ENCODE measurements at places on chromosomes 2 and 18.

DNA sequence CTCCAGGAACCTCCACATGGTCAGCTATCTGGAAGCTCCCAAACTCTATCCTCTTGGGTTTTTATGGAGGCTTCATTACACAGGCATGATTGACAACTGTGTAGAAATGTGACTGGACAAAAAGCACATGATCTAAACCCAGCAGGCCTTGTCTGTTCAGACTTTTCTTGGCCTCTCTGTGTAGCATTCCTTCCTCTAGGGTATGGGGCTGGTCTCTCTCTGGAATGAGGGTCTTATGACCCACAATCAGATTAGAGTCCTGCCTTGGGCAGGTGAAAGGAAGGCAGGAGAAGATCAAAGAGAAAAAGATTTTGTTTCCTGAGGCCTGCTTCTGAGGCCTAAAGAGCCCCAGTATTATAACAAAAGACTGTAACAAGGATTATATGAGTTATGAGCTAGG is 162.7 kb downstream of the SP3 start:
- no peak for DNase-seq

DNA sequence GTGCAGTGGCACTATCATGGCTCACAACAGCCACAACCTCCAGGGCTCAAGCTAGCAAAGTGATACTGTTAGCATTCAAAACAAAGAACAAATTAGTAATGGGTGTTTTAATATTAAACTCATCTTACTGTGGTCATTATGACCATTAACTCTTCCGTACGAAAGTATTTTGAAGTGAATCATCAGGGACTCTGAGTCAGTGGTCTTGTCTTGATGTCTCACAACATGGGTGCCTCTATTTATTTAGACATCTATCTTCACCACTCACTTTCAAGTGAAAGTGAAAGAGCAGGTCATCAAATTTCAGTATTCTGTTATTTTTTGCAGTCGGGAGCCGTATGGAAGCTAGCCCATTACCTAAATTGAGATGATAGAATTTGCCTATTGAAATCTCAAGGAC is 1118.2 kb downstream of the DPP10 start:
- DNase-seq = no peak

GRCh38 chr2:2577407-2577831 is 246.3 kb upstream of the MYT1L start:
- DNase-seq = peak; percentile 14

DNA sequence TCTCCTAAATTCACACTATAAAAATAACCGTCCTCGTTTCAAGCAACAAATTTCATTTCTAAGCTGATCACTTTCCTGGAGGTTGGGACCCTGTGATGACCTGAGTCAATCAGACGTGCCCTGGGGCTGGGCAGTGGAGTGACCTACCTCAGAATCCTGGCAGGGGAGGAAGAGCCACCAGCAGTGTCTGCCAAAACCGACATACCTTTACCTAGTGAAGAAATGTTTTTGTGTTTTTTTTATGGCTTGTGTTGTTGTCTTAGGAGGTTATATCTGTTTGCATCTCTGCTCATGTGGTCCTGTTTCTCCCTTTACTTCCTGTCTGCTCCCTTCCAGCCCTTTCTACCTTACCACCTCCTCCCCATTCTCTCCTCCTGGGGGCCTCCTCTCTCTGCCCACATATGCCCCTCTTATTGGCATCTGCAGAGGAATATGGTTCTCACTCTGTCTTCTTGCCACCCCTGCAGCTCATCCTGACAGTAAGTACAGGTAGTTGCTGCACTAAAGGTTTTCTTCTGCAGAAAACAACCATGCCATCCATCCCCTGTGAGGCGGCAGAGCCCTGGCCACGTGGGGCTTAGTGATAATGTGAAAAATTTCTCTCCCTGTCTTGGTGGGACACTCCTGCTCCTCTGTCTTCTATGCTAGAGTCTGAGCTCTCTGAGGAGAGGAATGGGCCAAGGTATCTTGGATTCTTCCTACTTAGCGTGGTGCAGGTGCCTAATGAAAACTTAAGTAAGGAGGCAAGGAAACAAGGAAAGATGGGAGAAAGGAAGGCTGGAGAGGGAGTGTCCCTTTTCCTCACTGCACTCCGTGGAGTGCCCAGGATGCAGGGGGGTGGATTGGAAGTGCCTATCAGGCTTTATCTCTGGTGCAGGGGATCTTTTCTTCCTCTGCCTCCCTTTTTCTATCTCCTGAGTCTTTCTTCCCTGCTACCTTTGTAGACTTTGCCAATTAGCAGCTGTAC is 15.4 kb downstream of the ACOXL start:
- DNase-seq = no peak

- DNase-seq = no peak
Measured at GRCh38 chr2:4947911-4948310, 744.3 kb upstream of the SOX11 start.

- DNase-seq = no peak
Measured at GRCh38 chr2:118705032-118705431, 142.4 kb downstream of the EN1 start.

DNA sequence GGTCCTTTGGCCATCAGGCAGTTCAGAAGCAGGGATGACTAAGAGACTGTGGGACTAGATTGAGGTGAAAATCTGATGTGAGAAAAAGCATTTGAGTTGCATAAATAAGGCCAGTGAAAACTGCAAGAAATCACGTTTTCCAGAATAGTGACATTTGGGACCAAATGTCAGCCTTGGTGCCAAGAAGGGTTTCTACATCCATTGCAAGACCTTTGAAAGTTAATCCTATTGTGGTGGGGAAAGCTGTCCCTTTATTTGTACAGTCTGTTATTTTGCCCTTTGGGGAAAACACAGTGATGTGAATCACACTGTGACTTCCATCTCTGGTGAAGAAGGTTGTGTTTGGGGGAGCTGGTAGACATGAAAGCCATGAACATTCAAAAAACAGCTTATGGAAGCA is 153.5 kb upstream of the SIX2 start:
- DNase-seq = no peak

DNA sequence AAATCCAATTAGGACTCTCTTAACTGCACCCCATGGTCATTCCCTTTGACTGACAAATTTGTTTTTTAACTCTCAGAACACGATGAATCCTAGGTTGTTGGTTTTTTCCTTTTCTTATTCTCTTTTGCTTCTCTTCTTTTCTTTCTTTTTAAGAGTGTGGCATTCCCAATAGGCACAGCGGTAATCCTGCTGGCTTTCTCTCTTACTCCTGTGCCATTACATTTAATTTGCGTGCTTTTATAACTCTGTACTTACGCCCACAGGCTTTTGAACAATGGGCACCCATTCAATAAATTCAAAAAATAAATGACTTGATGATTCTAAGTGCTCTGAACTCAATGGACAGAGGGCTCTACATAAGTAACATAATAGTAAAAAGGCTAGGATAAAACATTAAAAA is 189.0 kb upstream of the SMAD7 start:
- no peak for DNase-seq

- DNase-seq = no peak
Measured at GRCh38 chr2:230921806-230922595, 3.0 kb downstream of the GPR55 start.

- no peak for DNase-seq
Measured at GRCh38 chr2:241649404-241649803, 11.9 kb downstream of the ATG4B start.

DNA sequence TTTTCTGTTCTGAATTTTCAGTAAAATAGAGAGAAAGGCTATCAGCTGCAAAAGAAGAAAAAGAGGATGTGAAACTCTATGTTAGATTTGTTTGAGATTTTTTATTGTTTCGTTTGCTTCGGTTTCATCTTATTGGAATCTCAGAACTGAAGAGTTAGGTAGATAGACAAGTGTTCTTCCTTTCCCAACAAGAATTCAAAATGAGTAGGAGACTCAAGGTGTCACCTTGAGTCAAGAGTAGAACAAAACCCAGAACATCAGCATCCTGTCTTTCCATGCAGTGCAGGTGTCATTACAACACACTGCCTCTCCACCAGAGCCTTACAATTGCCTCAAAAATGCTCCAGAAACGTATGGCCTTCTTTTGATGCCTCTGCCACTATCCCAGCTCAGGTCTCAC is 21.1 kb downstream of the NBAS start:
- DNase-seq = no peak

DNA sequence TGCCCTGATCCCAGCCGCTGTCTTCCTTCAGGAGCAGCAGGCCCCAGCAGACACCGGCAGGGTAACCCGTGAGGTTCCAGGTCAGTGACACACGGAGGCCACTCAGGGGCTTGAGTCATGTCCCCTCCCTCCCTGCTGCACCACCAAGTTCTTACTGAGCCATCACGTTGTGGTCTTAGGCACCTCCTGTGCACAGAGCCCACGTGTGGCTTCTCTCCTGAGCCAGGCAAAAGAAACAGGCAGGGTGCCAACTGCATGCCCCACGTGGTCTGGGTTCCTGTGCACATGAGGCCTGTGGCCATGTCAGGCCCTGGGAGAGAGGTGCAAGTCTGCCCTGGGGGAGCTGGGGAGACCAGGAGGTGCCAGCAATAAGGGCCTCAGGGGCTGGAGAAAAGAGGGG is 264.8 kb downstream of the KLHL29 start:
- DNase-seq = no peak

GRCh38 chr2:73685764-73686438 is 43.7 kb upstream of the NAT8 start:
- no peak for DNase-seq

DNA sequence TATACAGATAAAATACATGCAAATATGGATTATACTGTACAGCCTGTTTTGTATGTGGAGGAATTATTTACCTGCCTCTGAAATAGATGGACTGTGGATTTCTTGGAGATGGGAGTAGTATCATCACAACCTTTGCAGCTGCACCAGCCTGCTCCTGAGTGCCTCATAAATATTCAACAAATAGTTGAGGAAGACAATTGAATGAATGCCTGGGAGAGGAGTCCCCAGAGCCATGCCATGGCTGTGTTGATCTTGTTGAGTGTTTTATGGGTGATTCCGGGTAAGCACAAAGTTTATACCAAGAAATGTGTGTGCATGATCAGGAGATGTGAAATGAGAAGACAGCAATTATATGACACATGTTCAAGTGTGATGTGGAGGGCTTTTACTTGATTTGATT is 225.0 kb downstream of the FHOD3 start:
- DNase-seq = no peak

GRCh38 chr2:40096360-40096759 is 317.3 kb upstream of the THUMPD2 start:
- no peak for DNase-seq

- no peak for DNase-seq
Measured at GRCh38 chr18:57441071-57441794, 6.1 kb downstream of the ONECUT2 start.

DNA sequence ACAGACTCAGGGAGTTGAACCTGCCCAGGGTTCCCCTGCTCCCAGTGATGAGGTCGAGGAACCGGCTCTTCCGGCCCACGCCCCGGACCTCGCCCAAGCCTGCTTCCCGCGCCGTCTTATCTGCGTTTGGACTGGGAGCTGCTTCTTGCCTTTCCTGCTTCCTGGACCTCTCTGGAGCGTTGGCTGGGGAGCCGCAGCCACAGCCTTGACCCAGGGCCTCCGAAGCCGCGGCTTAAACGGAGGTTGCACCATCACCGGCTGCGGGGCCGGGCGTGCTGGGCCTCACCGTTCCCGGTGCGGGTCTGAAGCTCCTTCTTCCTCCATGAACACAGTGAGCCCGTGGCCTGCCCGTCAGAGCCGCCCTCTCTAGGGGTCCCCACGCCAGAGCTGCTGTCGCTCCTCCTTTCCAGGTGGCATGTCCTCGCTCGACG is 13.3 kb downstream of the NTSR2 start:
- no peak for DNase-seq

DNA sequence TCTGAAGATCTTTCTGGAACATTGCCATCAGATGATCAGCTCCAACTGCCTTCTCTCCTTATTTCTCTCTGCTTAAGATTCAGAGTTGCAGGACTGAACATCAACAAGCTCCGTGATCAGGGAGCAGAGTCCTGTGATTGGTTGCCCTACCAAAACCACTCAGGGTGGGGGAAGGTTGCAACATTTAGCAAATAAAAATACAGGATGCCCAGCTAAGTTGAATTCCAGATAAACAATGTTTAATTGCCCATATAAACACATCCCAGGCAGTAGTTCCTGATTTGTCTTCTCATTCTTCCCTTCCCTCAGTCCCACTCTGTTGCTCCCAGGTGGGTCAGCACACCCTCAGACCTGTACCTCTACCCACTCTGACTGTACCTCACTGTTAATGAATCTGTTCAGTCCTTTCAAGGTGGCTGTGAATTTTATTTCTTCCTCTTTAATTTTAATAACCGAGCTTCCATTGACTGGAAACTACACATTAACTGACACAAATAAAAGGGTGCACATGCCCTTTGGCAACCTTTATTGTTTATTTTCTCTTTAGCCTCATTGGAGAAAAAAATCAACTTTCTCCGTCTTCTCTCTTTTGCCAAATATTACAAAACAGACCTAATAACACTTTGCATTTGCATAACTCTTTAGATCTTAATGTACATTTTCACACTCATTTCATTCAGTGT is 167.1 kb upstream of the PKDCC start:
- DNase-seq = no peak

DNA sequence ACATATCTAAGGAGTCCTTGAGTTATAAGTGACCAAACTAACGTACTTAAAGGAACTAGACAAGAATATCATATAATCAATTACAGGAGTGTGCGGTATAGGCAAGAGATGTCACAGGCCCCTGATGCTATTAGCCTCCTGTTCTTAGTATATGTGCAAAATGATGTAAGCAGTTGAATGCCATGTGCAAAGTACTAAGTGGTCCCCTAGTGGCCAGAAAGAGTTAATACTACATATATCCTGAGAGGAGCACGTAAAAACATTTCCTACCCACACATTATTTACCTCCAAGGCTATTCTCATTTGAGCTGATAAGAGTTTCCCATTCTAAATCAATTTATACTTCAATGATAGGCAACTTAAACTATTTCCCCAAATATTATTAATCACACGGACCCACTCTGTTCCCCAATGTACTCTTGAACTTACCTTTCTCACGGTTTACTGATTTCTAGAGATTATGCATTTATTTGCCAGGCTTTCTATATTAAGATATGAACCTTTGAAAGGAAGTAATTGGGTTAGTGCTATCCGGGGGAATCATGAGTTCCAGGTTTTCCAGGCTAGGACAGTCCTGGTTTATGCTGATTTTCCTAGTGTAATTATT is 158.0 kb upstream of the KLHL14 start:
- DNase-seq = no peak

DNA sequence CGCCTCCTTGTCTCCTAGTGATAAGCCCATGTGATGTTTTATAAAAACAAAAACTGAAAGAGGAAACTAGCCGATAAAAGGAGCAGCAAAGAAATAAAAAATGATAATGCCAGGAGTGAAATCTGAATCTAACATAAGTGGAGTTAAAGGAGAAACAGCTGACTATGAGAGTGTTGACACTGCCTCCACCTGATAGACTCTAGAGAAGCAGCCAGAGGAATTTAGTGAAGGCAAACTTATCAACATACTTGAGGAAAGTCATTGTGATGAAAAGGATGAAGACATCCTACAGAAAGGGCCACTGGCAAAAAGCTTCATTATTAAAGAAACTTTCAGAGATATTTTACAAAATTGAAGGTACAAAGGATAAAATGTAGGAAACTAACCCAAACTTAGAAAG is 1.9 kb downstream of the M1AP start:
- DNase-seq = no peak
